ENCODE measurements at places on chromosomes 1 and 21.

GRCh38 chr1:64486193-64486592, 16.3 kb downstream of the CACHD1 start:
- no peak for DNase-seq

GRCh38 chr1:211642870-211643269, 32.6 kb downstream of the NEK2 start:
- no peak for DNase-seq

DNA sequence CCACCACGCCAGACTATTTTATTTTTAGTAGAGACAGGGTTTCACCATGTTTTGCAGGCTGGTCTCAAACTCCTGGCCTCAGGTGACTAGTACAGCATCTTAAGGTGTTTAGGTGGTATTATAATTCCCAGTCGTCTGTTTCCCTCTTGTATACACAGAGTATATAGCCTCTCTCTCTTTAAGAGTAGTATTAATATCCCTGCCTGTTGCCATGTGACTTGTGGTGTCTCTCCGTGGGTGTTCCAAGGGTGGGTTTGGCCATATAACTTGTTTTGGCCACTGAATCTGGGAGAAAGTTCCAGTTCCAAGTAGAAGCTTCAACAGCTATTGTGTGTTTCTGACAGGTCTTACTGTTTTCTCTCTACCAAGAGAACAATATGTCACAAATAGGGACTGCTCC, 29.6 kb downstream of the EPS15 start:
- DNase-seq: no peak

DNA sequence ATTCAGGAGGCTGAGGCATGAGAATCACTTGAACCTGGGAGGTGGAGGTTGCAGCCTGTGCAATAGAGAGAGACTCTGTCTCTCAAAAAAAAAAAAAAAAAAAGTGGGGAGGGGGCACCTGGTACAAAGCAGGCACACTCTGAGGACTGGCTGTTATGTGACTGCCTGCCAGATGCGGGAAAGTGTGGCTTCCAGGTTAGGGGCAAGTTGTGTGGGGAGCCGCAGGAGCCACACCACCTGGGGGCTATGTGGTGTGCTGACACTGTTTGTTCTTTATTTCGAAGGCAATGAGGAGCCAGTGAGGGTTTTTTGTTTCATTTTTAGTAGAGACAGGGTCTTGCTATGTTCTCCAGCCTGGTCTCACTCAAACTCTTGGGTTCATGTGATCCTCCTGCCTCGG, 5.7 kb downstream of the THEMIS2 start:
- DNase-seq: no peak

DNA sequence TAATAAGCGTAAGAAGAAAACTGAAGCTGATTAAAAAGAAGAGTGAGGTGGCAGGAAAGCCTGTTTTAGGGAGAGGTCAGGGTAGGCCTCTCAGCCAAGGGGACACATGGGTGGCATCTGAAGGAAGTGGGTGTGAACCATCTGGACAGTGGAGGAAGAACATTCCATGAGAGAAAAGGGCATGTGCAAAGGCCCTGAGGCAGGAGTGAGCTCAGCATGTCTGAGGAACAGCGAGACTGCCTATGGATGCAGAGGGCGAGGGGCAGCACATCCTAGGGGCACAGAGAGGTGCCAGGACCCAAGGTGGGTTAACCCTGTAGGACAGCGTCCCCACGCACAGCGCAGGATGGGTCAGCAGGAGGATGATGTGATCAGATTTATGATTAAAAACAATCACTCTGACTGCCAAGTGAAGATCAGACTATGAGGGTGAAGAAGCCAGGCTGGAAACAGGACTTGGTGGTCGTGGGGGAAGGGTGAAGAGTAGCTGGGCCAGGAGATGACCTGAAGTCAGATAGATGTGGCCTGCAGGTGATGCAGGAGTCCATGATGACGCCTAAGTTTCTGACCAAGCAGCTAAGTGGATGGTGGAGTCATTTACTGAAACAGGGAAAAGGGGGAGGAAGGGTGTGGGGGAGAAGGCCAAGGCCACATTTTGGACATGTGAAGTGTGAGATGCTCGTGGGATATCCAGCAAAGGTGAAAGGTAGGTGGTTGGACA, 37.9 kb downstream of the PABPC4 start:
- DNase-seq: no peak

- DNase-seq: no peak
These were observed 13.4 kb upstream of the MUTYH start for GRCh38 chr1:45353685-45354084.

DNA sequence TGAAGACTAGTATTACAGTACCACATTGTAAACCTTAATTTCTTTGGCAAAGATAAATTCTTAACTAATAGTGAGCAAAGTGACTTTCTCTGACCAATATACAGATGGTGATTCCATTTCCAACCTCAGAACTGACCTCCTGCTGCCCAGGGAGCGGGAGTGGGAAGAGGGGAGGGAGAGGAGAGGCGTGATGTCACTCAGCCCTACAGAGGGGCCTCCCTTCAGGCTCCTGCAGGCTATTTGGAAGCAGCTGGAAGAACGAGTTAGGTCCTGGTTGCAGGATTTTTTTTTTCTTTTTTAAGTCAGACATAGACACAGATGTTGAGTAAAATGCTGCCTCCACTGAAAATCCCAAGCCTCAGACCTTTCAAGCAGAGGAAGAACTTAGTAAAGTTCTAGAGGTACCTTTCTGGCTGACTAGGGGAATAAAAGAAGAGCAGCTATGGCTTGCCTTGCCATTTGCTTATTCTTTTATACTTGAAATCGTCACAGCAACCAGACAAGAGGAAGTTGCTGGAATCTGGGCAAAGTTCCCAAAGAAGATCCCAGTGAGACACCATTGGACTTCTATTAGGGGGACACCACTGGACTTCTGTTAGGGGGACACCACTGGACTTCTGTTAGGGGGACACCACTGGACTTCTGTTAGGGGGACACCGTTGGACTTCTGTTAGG, 54.5 kb downstream of the EXO1 start:
- no peak for DNase-seq

DNA sequence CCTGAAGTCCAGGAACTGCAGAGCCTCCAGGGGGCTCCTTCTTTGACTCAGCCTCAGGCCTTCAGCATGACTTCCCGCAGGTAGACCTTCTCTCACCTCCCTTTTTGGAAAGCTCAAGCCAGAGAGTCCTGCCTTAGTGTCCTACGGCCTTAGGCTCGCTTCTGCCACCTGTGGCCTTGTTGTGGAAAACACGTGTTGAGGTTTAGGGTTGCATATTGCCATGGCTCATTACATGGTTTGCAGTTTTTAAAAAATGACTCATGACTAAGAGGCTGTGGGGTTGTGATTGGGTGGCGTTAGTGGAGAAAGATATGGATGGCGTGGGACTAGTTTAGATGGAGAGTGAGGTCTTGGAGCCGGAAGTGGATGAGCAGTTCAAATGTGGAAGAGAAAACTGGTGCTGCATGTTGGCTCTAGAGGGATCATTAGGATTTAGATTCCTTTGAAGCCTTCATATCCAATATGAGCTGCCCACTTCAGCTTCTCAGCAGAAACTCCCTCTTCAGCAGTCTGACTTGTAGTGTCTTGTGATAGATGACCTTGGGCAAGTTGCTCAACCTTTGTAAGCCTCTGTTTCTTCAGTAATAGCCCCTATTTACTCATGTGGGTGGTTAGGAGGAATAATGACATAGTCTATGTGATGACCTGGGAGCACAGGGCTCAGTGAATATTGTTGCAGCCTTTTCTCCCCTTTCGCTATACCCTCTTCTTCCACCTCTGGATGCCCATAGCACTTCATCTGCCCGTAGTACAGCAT, 6.5 kb upstream of the FGGY start:
- no peak for DNase-seq

GRCh38 chr1:4464478-4464877, 189.9 kb upstream of the AJAP1 start:
- no peak for DNase-seq

GRCh38 chr21:34351786-34352241, 12.0 kb upstream of the KCNE2 start:
- no peak for DNase-seq

DNA sequence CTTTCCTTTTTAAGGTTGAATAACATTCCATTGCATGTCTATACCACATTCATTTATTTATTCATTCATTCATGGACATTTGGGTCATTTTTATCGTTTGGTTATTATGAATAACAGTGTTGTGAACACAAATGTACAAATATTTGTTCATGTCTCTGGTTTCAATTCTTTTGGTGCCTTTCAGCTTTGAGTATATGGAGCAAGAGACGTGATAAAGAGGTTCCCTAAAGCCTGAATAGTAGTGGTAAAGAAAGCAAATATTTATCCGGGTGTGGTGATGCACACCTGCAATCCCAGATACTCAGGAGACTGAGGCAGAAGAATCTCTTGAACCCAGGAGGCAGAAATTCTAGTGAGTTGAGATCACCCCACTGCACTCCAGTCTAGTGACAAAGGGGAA, 5.3 kb upstream of the RLF start:
- DNase-seq: no peak

GRCh38 chr1:229845410-229846138, 219.5 kb downstream of the URB2 start:
- no peak for DNase-seq

DNA sequence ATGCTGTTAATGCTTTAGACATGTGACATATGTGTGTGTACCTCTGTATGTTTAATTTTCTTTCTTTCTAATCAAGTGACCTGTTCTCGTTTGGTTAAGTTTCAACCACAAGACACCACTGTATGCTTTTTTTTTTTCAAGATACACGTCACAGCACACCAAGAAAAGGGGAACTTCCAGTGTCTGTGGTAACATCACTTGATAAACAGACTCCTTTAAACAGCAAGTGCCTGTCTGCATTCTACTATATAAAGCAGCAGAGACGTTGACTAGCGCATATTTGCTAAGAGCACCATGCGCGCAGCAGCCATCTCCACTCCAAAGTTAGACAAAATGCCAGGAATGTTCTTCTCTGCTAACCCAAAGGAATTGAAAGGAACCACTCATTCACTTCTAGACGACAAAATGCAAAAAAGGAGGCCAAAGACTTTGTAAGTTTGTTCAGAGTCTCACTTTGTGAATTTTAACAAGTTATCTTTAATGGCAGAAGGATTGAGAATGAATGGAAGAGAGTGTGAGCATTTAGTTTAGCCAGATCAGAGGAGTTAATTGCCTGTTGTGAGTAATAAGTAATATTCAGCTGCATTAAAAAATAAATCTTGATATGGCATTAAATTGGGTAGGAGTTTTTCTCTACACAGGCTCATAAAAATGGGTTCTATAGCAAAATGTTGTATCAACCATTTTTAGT, at the start of gene RGS1:
TSS of gene RGS1 (plus strand) at position 275 of the 691 bp plus-strand sequence. CDS start at position 295, 20 bp downstream.
- peak; percentile 5 for DNase-seq

DNA sequence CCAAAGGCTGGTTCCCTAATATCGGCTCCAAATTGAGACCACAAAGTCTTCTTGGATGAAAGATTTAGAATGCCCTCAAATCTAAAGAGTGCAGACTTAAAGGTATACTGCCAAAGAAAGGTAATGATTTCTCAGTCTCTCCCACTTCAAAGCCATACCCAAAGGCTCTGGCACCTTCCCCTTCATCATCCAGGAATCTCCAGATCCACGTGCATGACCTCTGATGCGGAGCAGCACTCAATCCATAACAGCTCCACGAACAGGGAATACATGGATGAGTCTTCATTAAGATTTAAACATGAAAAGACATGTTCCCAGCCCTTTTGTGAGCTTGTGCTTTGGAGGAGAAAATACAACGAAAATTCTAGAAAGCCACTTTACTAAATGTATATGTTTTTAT, 453.9 kb downstream of the DSCAM start:
- no peak for DNase-seq

DNA sequence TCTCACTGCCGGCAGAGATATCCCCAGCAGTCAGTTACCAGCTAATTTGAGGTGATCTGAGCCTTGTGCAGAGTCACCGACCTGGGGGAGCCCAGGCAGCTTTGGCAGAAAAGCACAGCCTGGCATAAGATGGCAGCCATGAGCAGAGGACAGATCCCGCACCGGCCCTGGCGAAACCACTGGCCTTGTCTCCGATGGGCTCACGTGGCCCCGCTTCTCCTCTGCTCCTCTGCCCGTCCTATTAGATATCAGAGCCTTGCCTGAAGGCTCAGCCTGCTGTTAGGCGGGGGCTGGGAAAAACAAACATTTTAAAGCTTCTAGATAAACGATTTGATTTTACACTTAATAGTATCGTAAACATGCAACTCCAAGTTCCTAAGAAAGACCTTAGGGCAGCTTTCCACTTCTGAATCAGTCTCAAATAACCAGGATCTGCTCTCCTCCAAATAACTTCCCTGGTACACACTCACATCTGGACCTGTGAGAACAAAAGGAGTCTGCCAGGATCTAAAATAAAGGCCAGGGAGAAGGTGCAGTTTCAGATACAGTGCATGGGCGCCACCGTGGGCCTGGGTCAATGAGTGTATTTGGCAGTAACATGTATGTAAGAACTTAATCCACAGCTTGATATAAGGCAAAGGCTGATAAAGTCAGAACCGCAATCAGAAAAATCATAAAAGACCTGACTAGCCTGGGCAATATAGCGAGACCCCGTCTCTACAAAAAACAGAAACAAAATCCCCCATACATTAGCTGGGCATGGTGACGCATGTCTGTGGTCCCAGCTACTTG, 10.0 kb downstream of the EDARADD start:
- no peak for DNase-seq

DNA sequence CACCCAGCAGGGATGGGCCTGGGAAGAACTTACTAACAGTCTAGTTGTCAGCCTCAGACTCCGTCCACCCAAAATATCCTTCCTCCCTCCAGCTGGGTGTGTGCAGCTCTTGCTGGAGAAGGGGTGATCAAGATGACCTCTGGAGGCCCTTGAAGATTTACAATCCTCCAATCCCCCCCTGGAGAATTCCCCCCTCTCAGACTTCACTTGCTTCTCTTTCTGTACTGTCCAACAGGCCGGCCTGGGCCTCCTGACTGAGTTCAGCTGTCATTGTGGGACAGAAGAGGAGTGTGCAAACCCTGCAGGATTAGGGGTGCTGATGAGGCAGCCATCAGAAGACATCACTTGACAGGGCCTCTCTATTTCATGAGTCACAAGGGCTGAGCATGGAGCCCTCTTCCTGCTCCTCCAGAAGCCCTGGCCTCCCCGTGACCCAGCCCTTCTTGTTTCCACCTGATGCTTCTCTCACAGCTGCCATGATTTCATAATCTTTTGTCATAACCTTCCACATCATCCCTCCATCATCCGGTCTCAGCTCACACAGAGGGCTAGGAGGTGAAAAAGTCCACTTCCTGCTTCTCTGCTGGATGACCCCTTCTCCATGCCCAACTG, 17.5 kb upstream of the IGFN1 start:
- no peak for DNase-seq
